HS-5 (cell line): ENCODE measurements at places on chromosomes 2 and 18.

GRCh38 chr2:135630488-135630887, 99.2 kb downstream of the R3HDM1 start:
- DNase-seq = no peak

- DNase-seq = no peak
Observed at GRCh38 chr2:98078701-98079100, 8.3 kb upstream of the VWA3B start.

GRCh38 chr2:120241684-120242083, 11.0 kb upstream of the RALB start:
- no peak for DNase-seq

GRCh38 chr2:29723255-29724001, 198.0 kb downstream of the ALK start:
- no peak for DNase-seq

DNA sequence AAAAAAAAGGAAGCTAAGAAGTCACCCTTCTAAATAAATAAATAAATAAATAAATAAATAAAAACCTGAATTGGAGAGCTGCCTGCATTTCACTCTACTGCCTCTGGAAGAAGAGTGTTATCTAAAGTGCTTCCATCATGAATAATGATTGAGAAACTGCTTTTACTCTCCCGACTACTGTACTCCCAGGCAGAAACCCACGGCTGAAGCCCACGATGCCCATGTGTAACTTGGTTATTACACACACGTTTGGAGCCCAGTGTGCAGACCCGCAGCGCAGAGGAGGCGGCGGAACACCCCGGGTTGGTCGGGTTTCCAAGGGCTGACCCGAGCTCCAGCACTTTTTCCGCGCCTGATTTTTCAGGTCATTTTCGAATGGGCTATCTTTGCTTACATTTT, 697 bp upstream of the SPATS2L start:
- DNase-seq = no peak

DNA sequence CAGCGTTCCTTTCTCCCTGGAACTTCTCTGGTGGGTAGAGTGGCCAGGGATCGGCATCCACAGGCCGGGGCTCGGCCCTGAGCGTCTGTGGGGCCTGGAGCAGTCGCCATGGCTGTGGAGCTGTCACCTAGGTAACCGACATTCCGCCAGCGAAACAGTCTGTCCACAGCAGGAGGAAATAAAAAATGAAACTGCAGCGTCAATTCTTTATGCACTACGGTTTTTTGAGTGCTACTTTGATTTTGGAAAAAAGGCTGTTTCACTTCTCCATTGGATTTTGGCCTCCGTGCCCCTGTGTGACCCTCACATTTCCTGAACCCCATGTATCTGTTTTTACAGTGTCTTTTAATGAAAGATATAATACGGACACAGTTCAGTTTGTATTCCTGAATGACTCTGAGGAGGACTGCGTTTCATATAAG, 163.4 kb downstream of the LDLRAD4 start:
- DNase-seq = no peak

DNA sequence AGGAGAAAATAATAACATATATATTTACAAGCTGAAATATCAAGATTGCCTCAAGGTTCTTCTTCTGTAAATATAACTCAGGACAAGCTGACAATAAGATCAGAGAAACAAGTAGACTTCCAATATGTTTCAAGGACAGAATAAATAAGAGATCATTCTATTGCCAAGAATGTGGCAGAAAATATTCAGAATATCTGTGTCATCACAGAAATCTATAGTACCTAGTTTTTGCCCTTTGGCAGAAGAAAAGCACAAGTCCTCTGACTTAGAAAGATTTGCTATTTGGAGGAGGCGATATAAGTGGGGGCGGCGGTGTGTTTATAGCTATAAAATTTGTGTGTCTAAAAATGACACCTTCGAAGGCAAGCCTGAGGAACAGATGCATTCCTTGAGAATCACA, 34.3 kb downstream of the ARHGAP15 start:
- no peak for DNase-seq

DNA sequence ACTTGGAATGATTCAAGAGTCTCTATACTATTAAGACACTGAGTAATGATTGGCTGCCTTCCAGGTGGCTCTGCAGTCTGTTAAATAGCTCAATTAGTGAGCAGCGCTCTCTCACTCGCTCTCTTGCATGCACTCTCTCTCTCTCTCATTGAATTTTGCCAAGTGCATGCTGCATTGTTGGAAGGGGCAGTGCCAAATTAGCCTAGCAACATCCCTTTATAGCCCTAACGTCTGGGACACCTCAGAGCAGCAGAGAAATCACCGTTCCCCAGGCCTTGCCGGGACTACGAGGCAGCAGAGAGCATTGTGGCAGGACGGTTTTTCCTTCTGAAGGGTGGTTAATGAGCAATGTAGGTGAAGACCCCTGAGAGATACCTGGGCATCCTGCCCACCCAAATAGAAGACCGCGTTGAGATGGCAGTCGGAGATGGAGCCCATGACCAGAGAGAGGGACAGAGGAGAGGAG, 447.6 kb upstream of the POU3F3 start:
- no peak for DNase-seq

GRCh38 chr18:13216092-13216582, 2.4 kb upstream of the LDLRAD4 start:
- DNase-seq = no peak

GRCh38 chr2:190380962-190381412, 27.2 kb upstream of the MFSD6 start:
- no peak for DNase-seq

DNA sequence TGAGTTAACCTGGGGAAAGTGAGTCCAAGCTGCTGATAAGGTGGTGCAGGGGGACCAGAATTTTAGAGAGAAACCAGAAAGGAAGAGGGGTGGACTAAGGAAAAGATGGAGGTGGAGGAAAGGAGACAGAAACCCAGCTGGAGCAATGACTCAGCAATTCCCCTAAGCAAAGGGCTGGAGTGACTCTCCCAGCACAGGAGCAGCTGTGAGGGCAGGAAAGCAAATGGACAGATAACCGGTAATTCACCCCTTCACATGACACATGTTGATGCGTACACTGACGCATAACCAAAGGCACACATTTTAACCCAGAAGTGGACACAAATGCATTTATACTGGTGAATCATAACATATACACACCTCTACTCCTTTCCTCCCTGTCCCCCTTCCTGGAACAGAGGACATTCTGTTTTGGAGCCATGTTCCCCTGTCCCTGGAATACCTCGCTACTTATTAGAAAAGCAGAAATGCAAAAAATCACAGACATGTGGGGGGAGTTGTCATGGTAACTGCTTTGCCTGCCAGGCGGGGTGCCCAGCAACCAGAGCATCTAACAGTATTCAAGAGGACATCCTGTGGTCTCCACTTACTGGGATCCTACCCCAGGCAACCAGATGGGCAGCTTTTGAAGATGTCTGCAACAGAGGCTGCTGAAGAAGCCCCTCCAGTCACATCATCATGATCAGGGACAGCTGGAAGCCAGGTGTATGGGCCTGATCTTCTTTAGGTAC, 4.7 kb downstream of the CDK5R2 start:
- DNase-seq = peak; percentile 93

DNA sequence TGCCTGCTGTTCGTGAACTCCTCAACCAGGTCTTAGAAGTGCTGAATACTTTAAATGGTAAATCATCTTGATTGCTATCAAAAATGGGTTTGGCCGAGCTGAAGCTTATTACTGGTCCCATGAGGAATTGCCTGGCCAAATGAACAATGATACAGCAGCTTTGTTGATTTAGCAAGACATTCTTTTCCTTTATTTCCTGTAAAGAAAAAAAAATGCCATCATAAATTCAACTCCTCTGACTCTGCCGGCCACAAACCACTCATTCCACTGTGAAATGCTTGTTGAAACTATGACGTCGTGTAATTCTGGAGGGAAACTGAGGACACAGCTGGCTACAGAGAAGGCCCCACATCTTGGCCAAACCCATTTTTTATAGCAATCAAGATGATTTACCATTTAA, 74.2 kb upstream of the ID2 start:
- peak; percentile 10 for DNase-seq

DNA sequence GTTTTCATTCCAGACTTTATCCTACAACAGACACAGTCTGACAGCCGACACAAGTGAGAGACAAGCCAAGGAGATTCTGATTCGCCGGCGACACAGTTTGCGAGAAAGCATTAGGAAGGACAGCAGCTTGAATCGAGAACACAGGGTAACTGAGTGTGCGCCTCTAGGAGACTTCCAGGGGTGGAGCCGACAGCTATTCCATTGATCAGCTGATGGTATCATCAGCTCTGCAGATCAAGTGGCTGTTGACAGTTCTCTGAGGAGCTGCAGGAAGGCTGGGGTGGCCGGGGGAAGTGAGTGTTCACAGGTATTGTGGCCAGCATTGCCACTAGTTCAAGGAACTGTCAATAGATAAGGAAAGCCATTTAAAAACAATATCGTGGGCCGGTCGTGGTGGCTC, 57.3 kb upstream of the TMEM182 start:
- DNase-seq = no peak

DNA sequence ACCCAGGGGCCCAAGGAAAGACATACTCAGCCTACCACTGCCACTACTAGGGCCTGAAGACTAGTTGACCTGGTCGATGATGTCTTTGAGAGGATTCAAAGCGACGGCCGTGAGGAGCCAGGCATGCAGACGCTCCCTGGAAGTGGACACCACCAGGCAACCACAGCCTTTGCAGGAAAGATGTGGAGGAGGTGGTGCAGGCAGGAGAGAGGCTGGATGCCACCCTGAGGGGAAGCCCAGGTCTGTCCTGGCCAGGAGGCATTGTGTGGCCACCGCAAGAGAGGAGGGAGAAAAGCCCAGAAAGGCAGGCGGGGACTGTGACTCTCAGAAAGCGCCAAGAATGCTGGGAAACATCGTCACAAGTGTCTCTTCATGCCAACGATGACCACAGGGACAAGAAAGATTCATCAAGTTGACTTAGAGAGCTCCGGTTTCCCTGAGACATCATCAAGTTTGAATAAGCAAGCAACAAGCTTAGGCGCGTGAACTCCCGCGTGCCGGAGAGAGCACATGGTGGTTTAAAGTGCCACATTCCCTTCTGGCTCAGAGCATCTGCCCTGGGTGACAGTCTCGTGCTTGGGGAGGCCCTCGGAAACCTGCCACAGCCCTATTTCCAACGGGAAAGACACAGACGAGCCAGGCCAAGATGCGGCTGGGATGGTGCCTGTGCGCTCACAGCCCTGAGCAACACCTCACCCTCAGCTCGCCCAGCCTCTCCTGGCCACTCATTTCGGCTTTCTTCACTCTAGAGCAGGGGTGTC, 464.5 kb upstream of the SALL3 start:
- no peak for DNase-seq

DNA sequence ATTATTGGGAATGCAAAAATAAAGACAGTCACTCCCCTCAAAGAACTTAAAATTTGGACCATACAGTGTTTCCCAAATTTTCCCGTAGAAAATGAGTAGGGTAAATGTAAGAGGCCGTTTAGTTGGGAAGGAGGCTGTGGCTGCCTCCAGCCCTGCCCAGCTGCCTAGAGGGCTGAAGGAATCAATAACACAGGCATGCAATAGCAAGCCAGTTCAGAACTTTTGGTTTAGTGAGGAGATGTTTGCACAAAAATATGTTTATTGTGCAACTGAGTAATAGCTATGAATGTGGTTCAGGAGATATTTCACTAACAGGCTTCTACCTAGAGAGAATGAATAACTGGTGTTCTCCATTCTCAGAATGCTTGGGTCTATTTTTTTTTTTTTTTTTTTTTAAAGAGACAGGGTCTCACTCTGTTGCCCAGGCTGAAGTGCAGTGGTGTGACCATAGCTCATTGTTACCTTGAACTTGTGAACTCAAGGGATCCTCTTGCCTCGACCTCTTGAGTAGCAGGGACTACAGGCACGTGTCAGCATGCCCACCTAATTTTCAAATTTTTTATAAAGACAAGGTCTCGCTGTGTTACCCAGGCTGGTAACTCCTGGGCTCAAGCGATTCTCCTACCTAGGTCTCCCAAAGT, 23.6 kb downstream of the UGP2 start:
- no peak for DNase-seq

- no peak for DNase-seq
Observed at GRCh38 chr2:10415048-10415447, 33.1 kb downstream of the ODC1 start.

GRCh38 chr2:137155356-137156104, 390.2 kb downstream of the THSD7B start:
- DNase-seq = peak; percentile 67

DNA sequence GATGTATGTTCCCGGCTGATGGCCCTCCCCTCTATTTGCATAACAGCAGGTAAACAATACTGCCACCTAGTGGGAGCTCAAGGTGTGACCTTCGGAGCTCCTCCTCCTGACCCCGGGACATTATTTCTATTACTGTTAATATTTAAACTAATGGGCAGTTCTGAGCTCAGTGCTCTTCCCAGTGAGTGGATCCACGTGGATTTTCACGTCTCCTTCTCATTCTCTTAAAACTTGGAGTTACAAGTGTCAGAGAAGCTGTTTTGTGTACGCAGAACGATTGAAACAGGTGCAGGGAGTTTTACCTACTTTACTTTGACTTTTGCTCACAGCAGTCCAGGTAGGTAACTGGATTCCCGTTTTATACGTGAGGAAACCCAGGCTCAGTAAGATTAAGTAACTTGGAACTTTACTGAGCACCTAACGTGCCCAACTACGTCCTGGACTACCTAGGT, 127.3 kb downstream of the PRKCE start:
- no peak for DNase-seq
